ENCODE measurements at places on chromosomes 6 and 20.

DNA sequence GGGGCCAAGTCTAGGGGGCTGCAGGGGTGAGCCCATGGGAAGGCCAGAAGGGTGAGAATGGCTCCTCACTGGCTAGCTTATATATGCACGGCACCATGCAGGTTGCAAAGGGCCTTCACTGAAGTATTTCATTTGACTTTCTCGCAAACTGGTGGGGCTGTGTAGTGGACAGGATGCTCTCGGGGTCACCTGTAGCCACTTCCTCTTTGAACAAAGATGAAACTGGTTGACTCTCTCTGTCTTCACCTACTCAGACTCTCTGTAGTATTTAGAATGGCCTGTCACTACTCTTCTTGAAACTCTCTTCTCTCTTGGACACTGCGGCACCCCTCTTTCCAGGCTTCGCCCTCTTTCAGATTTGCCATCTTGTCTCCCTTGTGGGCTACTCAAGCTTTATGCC, 560.5 kb downstream of the PKHD1 start:
- DNase-seq = no peak

DNA sequence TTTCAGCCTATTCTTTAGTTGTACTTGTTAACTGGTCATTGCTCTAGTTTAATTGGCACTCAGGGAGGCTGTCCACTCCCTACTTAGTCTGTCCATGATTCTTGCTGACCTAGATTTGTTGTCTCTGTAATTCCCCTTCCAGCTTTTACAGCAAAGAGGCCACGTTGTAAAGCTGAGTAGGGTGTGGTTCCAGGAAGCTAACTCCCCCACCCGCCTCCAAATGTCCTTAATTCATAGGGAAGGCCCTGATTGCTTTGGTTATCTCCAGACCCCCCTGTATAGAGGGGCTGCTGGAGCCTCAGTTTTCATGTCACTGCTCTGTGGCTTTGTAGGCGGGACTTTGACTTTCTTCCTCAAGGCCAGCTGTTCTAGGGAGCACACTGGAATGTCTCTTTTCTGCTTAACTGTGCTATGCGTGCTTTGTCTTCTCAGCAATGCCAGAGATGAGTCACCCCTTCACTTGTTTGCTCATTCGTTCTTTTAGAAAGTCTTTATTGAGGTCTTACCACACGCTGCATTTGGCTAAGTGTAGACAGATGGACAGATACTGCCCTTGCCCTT, 175.1 kb upstream of the JAG1 start:
- DNase-seq = no peak

- DNase-seq = no peak
Measured at GRCh38 chr20:2952766-2953165, 79.5 kb downstream of the PTPRA start.

DNA sequence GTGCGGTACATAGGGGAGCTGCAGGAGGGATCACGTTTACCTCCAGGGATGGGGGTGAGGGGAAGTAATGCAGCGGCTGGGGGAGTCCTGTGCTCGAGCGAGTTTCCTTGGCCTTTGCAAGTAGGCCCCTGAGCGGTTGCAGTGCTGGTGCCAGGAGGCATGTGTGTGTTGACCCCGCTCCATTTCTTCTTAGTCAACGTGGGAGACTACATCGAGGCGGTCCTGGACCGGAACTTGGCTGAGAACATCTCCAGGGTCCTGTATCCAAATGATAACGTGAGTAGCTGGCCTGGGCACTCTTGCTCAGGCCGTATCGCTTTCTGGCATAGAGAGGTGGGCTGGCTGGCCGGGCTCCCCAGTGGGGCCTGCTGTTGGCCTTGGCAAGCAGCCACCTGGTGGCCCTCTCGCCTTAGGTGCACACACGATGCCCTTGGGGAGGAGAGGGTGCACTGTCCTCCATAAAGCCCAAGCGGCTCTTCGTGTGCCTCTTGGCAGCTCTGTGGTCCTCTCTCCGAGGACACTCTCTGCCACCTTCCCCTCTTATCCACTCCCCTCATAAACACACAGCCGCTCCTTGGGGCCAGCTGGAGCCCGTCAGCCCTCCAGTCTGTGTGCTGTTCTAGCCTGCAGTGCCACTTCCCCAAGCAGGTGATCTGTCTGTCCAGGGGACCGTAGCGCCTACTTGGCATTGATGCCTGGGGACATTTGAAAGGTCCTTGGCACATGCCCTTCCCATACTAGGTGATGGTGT, 29.3 kb downstream of the PYGB start:
- no peak for DNase-seq

DNA sequence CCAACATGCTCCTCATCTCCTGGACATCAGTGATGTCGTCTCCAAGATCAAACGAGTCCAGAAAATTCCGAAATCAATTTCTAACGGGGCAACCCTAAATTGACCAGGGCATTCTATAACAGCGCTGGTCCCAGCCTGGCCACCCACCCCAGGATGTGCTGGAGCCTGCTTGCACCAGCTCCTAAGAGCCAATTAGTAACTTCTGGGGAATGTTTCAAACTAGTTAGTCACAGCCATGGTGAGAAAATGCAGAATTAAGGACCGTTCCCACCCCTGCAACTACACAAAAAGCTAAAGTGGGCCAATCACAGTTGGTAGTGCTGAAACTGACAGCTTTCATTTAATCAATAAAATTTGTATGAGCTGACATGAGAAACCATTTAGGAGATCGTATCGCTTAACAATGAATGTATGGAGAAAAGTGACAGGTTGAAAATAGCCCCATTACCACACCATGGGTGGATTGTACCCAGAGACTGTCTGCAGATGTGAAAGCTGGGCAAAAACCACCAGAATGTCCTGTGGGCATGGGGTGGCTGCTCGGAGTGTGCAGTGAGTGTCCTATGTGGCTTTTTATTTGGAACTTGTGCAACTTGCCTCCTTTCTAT, 165.7 kb upstream of the AFDN start:
- DNase-seq = no peak

DNA sequence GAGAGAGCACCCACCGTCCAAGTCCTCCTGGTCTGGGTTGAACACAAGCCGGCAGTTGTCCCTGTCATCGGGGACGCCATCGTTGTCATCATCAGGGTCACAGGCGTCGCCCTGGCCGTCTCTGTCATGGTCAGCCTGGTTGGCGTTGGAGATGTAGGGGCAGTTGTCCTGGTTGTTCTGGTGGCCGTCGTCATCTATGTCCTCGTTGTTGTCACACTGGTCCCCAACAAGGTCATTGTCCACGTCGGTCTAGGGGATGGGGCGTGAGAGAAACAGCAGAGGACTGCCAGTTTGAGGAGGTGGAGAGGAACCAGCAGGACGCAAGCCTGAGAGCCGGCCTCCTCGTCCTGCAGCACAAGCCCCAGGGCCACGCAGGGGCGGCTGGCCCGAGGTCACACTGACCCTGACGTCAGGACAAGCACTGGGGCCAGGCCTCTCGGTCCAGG, 28.5 kb downstream of the THBS2 start:
- no peak for DNase-seq
